ENCODE measurements at places on chromosomes 12 and 14.

GRCh38 chr12:119229837-119230236 lies 51.1 kb downstream of the HSPB8 start:
- no peak overlapping the region for H3K27ac ChIP-seq
- no peaks in the 10 kb centered on the region for H3K4me1 ChIP-seq
- peak overlapping the region; percentile 24 for H3K4me3 ChIP-seq

DNA sequence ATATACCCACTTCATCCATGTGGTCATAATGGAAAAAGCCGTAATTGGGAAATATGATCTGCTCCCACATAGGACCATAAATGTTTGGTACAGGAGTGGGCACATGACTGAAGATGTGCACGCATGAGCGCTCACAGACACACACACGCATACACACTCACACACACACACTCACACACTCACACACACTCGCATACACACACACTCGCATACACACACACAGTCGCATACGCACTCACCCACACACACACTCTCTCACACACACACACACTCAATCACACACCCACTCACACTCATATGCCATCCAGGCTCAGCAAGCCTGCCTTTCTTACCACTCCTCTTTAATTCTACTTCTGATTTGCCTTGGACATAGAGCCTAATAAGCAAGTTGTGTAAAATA lies 45.6 kb upstream of the EGLN3 start:
- DNase-seq: no peak
- H3K27ac ChIP-seq: no peak overlapping the region
- no peaks in the 10 kb centered on the region for H3K27me3 ChIP-seq
- H3K4me3 ChIP-seq: no peak overlapping the region
- H3K36me3 ChIP-seq: no peaks in the 10 kb centered on the region

DNA sequence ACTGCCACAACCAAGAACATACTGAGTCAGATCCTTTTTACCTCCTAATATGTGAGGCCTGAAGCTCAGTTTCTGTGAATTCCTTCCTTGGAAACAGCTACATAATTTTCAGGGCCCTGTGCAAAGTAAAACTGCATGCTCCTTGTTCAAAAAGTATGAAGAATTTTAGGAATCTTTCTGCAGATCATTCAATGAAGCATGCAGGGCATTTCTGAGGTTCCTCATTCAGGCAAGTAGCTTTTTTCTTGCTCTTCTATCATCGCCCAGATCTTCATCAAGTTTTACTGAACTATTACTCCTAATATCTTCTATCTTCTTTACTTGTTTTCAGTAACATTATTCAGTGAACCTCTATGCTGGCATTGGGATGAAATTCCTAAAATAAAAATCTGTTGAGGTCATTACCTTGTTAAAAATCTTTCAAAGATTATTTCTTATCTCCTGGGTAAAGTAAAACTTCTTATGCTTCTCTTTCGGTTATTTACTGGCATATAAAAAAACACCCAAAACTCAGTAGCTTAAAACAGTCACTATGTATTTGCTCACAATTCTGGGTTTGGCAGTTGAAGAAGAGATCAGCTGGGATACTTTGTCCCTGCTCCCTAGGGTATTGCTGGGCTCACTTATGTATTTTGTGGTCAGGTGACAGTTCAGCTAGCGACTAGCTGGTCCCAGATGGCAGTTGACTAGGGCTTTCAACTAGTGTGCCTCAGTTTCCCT lies 42.6 kb upstream of the KRR1 start:
- peaks cover 6% of the 10 kb centered on the region for H3K4me1 ChIP-seq
- no peaks in the 10 kb centered on the region for H3K27me3 ChIP-seq
- H3K4me3 ChIP-seq: no peak overlapping the region
- peak overlapping the region; percentile 18 for H3K27ac ChIP-seq

- H3K4me3 ChIP-seq: no peak overlapping the region
- H3K4me1 ChIP-seq: no peaks in the 10 kb centered on the region
- H3K27ac ChIP-seq: no peak overlapping the region
- DNase-seq: no peak
- H3K36me3 ChIP-seq: no peaks in the 10 kb centered on the region
Observed at GRCh38 chr12:88884600-88884999, 304.3 kb upstream of the KITLG start.

- no peaks in the 10 kb centered on the region for H3K27me3 ChIP-seq
- peaks cover 11% of the 10 kb centered on the region for H3K4me1 ChIP-seq
- no peaks in the 10 kb centered on the region for H3K36me3 ChIP-seq
Observed at GRCh38 chr12:49323524-49324097, 556 bp downstream of the TROAP start.

GRCh38 chr12:5452569-5452968 lies 20.7 kb downstream of the NTF3 start:
- no peak overlapping the region for H3K27ac ChIP-seq
- peaks cover 32% of the 10 kb centered on the region for H3K4me1 ChIP-seq
- DNase-seq: no peak
- H3K4me3 ChIP-seq: no peak overlapping the region
- H3K27me3 ChIP-seq: no peaks in the 10 kb centered on the region
- H3K36me3 ChIP-seq: no peaks in the 10 kb centered on the region

Data from thoracic aorta (tissue), 2 donors.